NT2/D1 (cell line): ENCODE measurements at places on chromosomes 13 and 19.

DNA sequence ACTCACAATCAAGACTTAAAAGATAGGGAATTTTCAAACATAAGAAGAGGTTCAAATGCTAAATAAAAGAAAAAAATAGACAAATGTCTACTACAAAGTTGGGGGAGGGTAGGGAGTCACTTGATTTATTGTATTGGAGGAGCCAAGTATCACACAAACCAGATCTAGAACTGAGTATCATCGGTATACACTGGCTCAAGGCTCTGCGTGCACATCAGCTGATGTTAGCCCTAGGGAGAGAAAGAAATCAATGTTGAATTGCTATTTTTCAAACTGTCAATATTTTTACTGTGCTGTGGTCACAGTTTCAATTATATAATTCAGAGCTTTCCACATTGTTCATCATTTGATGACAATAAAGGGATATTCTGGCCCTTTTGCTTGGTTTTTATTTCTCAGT, 54.9 kb upstream of the RXFP2 start:
- no peak for DNase-seq

DNA sequence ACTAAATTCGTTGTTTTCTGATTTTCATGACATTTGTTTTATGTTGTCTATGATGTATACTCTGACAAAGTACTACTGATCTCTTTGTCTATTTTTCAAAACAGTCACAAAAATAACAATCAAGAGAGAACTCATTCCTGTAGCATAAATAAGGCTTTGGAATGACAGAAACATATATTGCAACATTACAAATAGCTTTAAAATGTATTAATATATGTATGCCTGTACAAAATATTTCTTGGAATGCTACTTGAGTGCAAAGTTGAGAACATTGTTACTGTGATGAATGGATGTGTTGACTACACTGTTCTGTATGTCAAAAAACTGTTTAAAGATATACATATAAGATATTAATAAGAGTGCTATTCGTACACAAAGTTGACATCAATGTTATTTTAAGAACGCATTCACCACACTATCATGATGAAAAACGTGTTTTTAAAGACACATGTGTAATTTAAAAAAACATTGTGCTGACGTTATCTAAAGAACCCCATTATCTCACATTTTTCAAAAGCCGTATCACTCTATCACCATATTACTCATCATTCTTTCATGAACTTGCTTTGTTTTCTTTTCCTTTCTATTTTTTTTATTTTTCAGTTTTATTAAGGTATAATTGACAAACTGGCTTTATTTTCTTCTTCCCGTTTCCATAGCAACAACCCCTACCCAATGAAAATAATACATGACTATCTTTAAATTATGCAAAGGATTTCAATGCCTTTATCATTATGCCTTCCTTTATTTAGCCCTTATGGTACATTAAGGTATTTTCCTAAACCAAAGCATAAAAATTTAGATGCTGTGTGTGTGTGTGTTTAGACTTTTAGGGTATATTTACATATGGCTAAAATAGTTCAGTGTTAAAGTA, 918.8 kb downstream of the SLITRK1 start:
- DNase-seq, result no peak

- DNase-seq, result peak; percentile 88
Observed at GRCh38 chr19:12933287-12934072, at the start of gene FARSA. Gene FARSA, minus strand, starts transcription at chr19:12933711. Its CDS starts 15 bp downstream, at chr19:12933696.

- no peak for DNase-seq
Observed at GRCh38 chr13:50359041-50359367, 343.8 kb downstream of the KCNRG start.

GRCh38 chr19:41927497-41928192, 604 bp downstream of the ERFL start:
- no peak for DNase-seq

- no peak for DNase-seq
Observed at GRCh38 chr19:10430505-10431253, 10.3 kb downstream of the PDE4A start.

- no peak for DNase-seq
Observed at GRCh38 chr13:30620941-30621340, 3.2 kb downstream of the USPL1 start.

DNA sequence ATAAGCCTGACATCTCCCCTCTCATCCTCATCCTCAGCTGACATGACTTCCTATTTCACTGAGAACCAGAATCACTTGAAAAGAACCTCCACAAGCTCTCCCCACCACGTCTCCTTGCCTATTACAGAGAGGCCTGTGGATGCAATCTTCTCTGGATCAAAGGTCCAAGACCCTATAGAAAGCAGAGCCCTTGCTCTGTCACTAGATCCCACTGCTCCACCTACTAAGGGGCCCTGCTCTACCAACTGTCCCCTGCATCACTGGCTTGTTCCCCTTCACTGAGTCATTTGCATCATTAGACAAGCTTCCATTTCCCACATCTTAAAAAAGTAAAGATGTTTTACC, 40.8 kb downstream of the RCBTB2 start:
- DNase-seq, result no peak

- no peak for DNase-seq
Observed at GRCh38 chr13:91948736-91949135, 550.3 kb downstream of the GPC5 start.

DNA sequence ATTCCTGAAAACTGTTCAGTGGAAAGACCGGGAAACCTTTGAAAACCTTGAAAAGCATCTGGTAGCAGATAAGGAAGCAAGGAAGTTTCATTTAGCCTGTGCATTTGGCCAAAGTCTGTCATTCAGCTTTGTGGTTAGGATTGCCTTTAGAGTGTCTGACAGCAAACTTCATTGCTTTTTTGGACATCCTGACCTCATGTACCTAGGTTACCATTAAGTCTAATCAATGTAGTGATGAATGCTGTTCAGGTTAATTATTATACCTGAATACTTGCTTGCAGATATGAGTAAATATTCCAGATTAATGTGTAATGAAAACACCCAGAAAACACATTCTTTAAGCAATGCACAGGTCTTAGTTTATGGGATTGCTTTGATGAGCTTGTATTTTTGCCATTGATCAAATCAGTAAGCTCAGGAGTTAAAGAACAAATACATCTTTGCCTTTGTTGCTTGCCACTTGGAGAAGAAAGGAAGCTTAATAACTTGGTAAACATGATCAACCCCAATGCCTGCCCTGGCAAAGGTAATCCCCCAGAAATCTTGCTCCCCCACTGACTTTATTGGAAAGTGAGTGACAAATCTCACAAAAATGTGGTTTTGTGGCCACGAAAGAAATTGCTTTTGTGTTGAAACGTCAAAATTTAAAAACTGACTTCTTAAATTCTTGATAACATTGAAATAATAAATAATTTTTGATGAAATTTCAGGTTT, 87.4 kb downstream of the SLC15A1 start:
- DNase-seq, result no peak

DNA sequence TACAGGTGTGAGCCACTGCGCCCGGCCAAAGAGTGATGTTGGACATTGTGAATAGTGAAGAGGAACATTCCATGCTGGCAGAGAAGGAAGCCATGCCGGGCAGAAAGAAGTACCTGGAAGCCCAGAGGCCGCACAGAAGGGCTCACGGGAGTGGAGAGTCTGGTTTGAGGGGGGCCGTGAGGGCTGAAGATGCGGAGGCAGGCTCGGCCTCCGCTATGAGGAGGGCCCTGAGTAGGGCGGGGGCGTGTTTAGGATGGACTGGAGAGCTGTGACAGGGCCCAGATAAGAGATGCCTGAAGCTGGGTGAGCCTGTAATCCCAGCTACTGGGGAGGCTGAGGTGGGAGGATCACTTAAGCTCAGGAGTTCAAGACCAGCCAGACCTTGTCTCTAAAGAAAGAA, 1.6 kb downstream of the JOSD2 start:
- DNase-seq, result no peak

DNA sequence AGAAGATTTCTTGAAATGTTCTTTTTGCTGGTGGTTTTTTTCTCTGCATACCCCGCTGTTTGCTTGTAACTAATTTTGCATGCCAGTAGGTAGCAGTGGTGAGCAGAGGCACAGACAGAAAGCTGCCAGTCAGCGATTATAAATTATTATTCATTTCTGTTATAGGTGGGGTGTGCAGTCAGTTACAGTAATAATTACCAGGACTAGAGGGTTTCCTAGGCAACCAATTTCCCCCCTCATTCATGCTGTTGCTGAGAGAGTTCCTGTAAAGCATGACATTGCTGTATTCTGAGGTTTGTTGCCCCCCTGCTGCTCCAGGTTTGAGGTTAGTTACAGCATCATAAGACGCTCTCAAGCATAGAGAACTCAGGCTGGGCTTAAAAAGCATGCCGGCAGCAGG, 104.5 kb downstream of the URI1 start:
- no peak for DNase-seq

DNA sequence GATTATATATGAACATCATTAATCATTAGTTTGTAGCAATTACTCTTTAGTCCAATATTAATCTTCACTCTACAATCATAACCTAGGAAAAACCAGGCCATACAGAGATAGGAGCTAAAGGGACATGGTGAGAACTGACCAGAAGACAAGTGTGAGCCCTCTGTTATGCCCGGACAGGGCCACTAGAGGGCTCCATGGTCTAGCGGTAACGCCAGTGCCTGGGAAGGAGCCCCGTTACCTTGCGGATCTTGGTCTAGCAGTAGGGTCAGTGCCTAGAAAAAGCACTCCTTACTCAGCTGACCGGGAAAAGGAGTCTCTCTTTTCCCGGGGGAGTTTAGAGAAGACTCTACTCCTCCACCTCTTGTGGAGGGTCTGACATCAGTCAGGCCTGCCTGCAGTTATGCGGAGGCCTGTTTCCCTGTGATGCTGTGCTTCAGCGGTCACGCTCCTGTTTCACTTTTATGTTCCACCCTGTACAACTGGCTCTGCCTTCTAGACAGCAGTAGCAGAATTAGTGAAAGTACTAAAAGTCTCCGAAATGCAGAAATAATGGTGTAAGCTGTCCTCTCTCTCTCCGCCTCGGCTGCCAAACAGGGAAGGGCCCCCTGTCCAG, 13.8 kb downstream of the OR7D4 start:
- peak; percentile 48 for DNase-seq

DNA sequence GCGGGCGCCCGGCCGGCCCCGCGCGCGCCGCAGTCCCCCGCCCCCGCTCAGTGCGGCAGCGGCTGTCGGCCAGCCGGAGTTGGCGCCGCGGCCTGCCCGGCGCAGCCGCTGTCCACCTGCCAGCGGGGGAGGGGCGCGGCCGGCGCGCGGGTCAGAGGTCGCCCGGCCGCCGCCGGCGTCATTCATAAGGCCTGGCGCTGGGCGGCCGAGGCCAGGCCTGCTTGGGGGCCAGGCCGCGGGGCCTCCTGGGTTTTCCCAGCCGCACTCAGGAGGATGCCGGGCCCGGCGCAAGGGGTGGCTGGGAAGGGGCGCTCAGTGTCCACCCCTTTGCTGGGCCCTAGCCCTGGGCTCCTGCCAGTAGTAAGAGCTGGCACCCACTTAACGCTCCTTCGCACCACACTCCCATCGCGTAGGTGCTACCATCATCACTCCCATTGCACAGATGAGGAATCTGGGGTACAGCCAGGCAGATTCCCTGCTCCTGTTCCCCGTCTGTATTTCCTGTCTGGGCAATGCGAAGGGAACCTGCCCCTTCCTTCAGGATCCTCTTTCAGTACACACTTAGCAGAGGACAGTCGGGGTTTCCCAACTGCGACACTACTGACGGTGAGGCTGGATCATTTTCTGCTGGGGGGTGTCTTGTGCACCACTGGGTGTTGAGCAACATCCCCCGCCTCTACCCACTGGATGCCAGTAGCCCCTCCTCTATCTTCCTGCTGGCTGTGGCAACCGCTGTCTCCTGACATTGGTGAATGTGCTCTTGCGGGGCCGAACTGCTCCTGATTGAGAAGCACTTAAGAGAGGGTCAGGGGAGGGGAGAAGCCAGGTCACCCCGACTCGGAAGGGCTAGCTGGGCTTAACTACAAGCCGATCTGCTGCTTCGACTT, 846 bp upstream of the PRKACA start:
- DNase-seq, result no peak

GRCh38 chr13:97191142-97191541, 31.0 kb upstream of the MBNL2 start:
- DNase-seq, result no peak

DNA sequence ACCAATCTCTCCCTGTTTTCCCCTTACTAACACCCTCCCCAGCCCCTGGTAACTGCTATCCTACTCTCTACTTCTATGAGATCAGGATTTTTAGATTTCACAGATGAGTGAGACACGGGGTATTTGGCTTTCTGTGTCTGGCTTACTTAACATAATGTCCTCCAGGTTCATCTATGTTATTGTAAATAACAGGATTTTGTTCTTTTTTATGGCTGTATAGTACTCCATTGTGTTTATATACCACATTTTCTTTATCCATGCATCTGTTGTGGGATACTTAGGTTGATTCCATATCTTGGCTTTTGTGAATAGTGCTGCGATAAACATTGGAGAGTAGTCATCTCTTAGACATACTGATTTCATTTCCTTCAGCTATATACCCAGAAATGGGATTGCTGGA, 28.5 kb upstream of the ATP11A start:
- DNase-seq, result no peak

DNA sequence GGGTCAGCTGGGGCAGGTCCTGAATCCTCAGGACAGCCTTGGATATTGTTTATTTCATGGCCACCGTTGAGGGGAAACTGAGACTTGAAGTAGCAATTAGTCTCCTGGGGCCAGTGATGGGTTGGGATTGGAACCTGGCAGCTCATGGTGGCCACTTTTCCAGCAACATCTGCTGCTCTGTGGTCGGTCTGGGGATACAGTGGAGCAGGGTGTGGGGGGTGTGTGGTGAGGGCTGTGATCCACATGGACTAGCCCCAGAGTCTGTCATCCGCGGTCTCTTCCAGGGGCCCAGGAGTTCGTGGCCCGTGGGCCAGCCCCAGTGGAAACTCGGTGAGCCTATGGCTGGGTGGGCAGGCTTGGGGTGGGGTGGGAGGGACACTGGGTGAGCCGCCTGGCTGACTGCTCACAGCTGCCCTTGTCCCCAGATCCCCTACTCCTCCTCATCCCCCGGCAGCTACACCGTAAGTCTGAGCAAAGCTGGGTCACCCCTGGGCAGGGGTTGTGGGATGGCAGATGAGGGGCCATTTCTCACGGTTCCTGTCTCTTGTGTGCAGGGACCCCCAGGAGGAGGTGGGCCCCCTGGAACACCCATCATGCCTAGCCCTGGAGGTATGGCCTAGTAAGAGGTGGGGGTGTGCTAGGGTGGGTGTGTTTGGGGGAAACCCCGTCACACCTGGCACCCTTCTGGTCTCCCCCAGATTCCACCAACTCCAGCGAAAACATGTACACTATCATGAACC, 5.5 kb downstream of the ISYNA1 start:
- DNase-seq, result no peak
